ENCODE measurements at places on chromosomes 12 and 14.

DNA sequence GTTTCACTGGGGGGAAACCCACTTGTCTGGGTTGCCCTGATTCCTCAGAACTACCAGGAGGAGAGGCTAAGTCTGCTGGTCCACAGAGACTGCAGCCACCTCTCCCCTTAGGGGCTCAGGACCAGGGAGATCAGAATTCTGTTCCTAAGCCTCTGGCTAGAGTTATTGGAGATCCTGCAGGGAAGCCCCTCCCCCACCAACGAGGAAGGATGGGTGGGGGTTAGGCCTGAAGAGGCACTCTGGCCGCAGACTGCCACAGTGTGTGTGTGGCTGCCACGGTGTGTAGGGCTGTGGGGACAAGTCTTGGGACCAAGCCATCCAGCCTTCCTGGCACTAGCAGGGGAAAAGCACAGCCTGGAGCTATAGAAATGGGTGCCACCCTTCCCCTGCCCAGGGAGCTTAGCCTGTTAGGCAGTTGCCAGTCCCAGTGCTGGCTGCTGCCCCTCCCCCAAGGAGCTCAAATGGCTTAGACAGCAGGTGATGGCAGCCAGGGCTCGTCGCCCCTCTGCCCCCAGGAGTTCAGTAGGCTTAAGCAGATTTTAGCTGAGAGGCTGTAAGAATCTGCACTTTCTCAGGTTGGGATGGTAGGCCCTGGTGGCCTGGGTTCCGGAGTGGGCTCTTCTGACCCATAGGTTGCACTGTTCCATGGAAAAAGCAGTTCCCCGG lies 107.7 kb downstream of the ERGIC2 start:
- DNase-seq: no peak

DNA sequence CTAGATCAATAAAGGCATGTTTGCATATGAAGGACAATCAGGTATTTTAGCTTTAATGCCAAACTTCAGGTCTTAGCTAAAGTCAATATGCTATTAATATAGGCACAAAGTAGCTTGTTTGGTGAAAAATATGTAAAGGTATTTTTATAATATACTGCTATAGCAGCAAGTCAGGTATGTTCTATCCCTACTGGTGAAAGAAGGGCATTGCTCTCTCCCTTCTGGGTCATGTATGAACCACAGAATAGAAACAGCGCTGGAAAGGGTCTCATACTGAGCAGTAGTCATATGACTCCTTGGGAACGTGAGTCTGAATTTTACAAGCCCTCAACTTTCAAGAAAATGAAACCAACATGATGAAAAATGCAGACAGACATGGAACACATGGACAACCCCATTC lies 314.6 kb downstream of the GRIN2B start:
- no peak for DNase-seq

DNA sequence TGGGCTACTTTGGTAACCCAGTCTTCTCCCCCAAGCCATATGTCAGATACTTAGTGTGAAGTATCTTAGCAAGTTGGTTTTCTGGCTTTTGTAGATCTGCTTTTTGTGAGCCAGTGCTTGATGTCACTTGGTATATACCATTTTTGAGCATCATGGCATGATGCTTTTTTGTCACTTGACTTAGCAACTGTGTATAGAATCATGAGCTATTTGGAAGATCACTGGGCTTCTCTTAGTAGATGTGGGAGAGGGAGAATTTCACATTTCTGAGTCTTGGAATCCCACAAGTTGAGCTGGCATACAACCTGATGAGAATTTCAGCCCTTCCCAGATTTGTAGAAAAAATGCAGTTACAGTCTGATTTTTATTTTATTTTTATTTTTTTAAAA lies 24.9 kb downstream of the AEBP2 start:
- DNase-seq: no peak

DNA sequence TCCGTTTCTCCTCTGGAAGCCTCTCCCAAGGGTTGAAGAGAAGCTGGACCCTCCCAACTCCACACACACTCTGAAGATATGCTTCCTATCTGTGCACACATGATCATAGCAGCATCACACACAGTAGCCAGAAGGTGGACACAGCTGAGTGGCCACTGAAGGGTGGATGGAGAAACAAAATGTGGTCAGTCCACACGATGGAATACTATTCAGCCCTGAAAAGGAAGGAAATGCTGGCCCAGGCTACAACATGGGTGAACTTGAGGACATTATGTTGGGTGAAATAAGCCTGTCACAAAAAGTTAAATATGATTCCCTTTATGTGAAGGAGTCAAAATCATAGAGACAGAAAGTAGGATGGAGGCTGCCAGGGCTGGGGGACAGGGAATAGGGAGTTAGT lies 43.9 kb upstream of the DLK1 start:
- no peak for DNase-seq

DNA sequence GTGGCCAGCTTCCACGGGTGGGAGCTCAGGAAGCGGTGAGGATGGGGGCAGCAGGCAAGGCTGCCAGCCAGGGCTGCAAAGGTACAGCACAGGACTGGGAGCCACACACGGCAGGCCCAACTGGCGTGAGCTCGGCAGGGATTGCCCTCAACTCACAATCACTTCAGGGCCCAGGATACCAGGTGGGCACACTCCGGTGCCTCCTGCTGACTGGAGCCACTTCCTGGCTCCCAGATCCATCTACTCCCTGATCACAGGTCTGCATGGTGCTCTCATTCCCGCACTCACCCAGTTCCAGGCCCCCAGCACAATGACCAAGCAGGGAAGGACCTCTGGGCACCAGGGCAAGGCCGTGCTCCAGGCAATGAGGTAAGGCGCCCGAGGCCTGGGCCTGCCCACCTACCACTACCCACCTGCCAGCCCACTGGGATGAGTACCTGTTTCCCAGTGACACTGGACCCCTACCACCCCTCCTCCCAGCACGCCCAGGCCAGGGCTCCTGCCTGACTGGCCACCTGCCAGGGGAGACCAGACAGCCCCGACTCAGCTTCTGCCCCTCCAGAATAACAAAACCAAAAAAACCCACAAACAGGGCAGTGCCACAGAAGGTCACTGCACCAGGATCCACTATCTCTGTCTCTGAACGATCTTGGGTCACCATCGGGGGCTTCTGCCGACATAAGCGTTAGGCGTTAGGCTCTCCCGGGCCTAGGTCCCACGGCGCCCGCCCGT lies 1.8 kb downstream of the JAG2 start:
- DNase-seq: no peak

DNA sequence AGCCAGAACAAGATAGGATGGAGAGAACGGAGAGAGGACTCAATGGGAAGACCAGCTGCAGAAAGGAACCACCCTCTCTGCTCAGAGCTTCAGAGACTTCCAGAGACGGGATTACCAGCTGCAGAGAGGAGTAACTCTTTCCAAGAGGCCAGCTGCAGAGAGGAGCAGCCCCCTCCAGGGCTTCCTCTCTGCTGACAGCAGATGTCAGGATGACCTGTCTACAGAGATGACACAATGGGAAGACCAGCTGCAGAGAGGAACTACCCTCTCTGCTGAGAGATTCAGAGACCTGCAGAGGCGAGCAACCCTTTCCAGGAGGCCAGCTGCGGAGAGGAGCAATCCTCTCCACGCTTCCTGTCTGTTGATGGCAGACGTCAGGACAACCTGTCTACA lies 61.8 kb downstream of the KLRG1 start:
- DNase-seq: no peak

DNA sequence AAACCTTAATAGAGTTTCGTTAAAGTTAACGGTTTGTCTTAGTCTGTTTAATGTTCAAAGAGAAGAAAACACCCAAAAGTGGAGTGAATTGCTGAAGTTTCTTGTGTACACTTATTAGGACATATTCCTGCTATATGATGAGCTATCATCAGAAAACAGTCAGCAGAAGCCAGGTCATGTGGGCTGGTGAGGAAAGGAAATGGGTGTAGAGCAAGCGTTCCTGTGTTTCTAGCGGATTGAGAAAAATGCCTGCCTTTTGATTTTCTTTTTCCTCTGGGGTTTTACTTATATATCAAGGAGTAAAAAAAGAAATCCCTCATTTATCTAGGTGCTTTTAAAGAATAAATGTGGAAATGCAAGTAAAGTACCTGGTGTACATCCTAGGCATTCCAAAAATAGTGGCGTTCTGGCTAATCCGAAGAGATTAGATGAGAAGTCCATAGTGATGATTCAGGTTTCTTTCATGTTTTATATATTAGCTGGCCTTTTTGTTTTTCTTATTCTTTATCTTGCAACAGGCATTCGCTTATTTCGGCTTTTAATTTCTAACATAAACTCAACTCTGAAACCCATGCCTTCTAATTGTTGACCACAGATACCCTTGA lies 50.7 kb downstream of the FLRT2 start:
- no peak for DNase-seq

- peak; percentile 88 for DNase-seq
Measured at GRCh38 chr12:20369305-20370013, 1.1 kb downstream of the PDE3A start.

GRCh38 chr14:91883753-91884152 lies 16.4 kb upstream of the TC2N start:
- no peak for DNase-seq
